RKO (cell line): ENCODE measurements at places on chromosomes 4 and X.

- no peak for DNase-seq
Measured at GRCh38 chr4:184765473-184766340, 31.8 kb upstream of the CENPU start.

DNA sequence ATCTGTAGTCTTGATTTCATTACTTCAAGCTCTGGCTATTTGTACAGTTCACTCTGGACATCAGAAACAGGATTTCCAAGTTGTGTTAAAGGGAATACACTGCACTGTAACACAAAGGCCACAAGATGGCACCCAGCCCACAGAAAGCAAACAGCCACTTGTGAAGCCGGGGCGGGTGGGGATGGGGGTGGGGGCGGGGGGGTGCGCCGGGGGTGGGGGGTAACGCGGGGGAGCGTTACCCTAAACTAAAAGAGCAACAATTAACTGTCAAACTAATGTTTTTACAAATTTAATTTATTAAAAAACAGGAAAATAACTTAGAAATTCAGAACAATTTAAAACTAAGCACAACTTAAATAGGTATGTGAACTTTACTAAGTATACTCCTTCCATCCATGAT lies 27.3 kb downstream of the PRDX4 start:
- DNase-seq = peak; percentile 75

DNA sequence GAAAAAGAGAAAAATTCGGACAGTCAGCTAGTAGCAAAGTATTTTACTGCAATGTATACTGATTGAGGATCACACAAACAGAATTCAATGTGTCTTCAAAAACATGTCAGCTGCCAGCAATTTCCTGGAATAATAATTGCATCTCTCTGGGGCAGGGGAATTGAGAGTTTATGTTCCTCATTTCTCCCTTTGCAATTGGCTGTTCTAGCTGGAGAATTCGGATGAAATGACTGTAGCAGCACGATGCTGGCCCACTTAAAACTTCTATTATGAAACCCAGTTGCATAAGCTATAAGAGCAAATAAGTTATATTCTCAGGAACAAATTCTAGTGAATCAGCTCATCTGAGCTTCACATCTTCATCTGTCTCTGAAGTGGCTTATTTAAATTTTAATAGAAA lies 99.9 kb upstream of the CPEB2 start:
- DNase-seq = no peak

- DNase-seq = no peak
Measured at GRCh38 chr4:186345184-186345583, 79.2 kb downstream of the F11 start.

DNA sequence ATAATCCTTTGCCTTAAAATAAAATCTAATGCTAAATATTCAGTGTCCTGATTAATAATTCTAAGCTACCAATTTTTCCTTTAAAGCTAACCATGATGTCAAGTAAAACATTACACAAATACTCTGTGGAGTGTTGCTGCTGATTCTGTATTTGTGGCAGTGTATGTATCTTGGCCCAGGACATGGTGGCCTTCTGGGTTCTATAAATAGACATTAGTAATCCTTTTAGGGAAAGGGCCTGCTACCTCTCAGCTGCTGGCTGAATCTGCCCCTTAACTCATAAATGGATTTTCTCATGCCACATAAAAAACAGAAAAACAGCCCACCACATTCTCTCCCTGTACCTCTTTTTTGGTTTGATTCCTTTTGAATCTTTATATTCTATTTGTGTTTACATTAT lies 1.2 kb upstream of the XK start:
- no peak for DNase-seq

DNA sequence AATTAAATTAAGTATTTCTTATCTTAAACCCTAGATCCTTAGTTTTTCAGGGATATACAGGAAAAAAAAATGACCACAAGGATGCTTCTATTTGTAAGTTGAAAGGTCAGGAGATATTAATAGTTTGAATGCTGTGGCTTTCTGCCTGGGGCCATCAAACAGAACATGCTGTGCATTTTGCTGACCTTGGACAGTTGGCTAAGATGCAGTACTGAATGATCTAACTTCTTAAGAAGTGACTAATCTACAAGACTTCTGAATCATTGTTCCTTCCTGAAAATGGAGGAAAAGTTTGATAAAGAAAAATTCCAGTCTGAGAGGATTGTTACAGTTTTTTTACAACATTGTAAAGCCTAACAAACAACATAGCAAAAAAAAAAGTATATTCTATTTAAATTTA lies 237.8 kb upstream of the JADE1 start:
- DNase-seq = peak; percentile 70

DNA sequence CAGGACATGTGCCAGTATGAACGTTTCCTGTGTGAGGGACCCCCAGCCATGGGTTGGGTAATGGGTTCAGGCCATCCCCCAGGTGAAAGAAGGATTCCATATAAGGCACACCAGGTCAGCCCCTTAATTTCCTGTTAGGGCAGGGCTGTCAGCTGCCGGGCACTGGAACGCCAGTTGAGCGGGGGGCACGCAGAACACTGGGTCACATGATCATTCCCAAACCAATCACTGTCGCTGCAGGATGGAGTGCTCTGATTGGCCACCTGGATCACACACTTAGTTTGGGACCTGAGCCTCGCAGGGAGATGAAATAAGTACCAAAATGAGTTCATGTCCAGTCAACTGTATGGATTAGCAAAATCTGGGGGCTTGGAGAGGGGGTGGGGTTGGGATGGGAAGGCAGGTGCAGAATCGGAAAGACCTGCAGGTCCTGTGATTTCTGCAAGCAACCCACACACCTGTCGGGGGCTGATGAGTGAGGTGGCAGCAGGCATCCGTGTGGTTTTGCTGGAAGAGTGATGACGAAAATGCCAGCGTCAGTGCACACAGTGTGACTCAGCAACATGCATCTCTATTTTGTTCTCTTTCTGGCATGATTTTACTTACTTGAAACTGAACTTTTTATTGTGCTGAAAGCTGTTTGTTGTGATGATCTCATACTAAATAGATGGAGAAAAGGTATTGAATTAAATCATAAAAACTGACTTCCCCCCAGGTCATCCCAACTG lies 32.2 kb downstream of the RNF212 start:
- peak; percentile 35 for DNase-seq

- DNase-seq = no peak
Measured at GRCh38 chr4:137389911-137390520, 142.3 kb downstream of the PCDH18 start.

DNA sequence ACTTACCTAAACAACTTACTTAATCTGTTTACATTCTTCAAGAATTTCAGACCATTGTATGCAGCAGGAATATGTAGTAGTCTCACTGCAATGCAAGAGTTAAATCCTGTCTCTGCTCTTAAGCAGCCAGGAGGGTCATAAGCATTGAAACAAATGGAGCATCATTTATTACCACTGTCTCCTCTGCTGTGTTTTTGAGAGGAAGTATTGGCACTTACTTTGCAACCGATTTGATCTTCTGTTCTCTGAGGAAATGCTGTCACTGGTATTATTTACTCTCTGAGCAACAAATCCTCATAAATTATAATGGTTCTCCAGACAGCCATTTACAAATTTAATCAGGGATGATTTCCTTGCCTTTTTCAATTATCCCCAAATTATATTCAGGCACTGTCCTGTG lies 1367.1 kb downstream of the STIM2 start:
- no peak for DNase-seq

DNA sequence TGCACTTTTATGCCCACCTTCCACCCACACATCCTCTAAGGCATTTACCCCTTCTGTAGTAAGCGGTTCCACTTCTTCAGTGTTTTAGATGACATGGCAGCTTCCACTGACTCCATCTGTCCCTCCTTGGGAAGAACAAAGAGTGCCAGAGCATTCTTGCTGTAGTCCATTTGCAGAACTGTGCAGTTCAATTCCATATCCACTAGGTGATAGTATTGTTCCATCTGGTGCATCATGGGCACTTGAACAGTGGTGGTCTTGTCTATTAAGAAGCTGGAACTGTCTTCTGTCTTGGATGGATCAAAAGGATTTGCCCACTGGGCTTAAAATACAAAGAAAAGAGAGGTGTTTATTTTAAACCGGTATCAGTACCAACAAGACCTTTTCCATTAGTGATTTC lies 3.5 kb downstream of the SERPINA7 start:
- DNase-seq = peak; percentile 2

DNA sequence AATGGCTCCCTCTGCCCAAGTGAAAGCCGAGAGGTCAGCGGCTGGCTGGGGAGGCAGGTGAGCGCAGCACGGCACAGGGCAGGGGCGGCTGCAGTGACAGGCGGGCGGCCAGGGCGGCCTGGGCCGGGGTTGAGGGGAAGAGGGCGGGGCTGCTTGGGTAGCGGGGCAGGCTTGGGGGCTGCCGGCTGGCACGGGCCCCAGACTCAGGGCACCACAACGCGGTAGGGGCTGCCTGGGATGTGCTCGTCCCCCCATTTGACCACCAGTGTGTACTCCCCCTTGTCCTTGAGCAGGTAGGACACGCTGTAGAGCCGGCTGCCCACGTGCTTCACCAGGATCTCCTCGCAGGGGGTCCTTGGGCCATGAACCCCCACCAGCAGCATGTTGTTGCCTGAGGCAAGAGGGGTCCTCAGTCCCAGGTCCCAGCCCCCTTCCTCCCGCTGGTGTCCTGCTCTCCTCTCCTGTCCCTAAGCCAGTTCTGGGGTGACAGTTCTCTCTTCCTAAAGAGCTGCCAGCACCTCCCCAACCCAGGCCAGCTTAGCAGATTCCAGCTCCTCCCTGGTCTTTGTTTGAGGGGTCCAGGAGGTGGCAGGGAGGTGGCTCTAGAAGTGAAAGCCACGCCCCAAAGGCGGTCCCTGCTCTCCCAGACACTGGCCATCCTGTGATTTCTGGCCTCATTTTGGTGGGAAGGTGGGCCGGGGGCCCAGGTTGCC lies 25.6 kb downstream of the FLNA start:
- DNase-seq = no peak

DNA sequence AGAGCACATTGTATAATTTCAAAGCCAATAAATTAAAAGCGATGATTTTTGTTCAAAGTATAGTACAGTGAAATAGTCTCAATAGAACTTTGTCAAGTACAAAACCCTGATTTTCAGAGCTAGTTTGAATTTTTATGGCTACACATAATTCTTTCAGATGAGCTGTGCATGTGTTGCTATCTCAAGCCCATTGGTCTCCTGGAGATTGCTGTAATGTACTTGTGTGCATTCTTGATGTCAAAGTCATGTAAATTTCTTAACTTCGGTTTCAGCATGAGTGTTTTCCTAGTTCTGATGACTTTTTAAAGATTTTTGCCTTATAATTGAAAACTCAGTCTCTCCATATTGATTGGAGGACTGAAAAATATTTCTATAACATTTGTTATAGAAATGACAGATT lies 200.8 kb downstream of the CEP135 start:
- DNase-seq = no peak

DNA sequence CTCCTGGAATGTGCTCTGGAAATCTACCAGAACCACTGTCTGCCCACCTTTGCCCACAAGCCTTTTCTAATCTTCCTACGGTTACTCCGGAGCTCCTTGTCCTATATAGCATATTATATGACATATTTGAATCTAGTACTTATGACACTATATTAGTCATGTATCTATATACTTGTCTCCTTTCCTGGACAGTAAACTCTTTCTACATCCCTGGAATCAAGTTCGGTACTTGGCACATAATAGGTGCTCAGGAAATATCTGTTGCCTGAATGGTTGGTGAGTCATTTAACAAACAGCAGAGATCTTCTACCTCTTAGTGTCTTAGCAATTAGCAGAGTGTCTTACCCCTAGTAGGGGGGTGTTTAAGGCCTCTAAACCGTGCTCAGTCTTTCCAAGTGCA lies 123.6 kb downstream of the RELL1 start:
- DNase-seq = peak; percentile 23

GRCh38 chrX:39985551-39985950 lies 112.2 kb downstream of the BCOR start:
- no peak for DNase-seq
